Naive thymus-derived CD4-positive, alpha-beta T cell (primary cell): ENCODE measurements at places on chromosomes 2 and 18. TPM values are rescaled to one million over a fixed set of nuclear protein-coding genes. Genes with fewer than 3 reads are reported as not detected.

RAPGEF4 gene
- total RNA-seq = 1.8 TPM

SH3BP4 gene
- 0.41 TPM for total RNA-seq

MBD5 gene
- 54.6 TPM for total RNA-seq

CERKL gene
- total RNA-seq = 0.20 TPM

CEP68 gene
- total RNA-seq = 8.5 and 8.7 TPM in 2 replicates

SCYGR4 gene
- not detected for total RNA-seq

ING5 gene
- total RNA-seq = 86.3 TPM

DNA sequence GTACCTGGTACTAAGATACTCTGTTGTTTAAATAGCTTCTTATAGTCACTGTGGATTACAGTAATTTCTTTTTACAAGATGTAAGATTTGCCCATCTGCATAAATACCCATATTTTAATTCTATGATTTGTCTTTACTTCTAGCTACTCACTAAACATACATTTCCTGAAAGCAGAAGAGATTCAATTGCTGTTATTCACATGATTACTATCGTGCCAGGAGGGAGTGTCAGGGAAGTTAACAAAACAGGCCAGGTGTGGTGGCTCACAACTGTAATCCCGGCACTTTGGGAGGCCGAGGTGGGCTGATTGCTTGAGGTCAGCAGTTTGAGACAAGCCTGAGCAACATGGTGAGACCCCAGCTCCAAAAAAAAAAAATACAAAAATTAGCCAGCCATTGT lies 33.8 kb downstream of the PRKCE start:
- no peak for DNase-seq

GRCh38 chr2:147844697-147845410 lies at the start of gene ACVR2A:
TSS of gene ACVR2A (plus strand) at chr2:147845029. CDS start at chr2:147845153, 124 bp downstream.
- peak; percentile 56 for DNase-seq

DNA sequence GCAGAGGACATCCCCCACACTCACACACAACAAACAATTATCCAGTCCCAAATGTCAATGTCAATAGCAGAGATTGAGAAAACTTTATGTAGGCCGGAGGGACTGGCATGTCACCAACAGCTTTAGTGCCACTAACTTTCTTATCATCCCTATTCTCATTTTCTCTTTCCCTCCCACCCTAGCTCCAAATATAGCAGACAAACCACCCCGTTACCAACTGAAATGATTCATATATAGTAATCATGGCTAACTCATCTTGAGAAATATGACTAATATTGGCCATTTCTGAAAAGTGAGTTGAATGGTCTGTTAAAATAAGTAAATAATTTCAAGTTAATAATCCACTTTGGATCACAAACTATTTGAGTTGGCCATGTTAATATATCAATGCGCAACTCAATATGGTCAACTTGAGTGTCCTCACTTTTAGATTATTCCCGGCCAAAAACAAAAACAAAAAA lies 242.1 kb upstream of the RND3 start:
- DNase-seq = no peak

GRCh38 chr2:42886921-42887320 lies 94.5 kb upstream of the HAAO start:
- no peak for DNase-seq

DNA sequence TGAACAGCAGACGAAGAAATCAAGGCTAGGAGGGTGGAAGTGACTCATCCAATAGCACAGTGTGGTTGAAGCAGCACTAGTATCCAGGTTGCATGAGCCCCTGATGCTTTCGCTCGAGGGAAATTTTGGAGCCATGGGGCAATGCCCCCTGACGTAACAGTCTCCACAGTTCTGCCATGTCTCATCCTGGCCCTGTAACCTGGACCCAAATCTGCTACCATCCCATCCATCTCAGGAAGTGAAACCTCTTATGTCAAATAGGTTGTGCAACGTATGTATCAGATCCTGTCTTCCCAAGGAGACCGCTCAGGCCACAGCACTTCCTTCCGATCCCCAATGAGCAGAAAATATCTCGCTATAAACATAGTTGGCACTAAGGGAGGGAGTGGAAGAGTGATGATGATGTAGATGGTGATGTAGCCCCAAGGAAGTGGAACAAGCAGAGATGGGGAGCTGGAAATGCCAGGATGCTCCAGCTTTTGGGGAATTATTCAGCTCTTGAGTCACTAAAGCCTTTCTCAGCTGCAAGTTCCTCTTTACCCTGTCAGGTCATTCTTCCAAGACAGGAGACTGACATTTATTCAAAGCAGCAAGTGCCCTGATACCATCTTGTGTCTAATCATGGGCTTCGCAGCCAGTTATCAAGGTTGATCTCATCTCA lies 3.0 kb upstream of the IL1B start:
- DNase-seq = no peak

DNA sequence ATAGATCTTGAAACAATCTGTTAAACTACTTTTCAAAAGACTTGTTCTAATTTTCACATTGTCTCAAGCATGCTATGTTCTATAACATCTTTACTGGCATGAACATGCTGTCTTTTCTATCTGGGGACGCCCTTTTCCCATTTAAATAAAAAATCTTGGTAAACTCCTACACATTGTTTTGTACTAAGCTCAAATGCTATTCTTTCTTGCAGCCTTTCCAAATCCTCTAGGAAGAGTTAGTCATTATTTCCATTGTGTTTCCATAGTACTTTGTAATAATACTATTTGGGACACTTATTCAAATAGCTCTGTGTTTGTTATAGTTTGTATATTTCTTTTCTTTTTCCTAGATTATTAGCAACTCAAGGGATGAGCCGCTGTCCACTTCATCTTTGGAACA lies 828.6 kb upstream of the FSHR start:
- DNase-seq = no peak

DNA sequence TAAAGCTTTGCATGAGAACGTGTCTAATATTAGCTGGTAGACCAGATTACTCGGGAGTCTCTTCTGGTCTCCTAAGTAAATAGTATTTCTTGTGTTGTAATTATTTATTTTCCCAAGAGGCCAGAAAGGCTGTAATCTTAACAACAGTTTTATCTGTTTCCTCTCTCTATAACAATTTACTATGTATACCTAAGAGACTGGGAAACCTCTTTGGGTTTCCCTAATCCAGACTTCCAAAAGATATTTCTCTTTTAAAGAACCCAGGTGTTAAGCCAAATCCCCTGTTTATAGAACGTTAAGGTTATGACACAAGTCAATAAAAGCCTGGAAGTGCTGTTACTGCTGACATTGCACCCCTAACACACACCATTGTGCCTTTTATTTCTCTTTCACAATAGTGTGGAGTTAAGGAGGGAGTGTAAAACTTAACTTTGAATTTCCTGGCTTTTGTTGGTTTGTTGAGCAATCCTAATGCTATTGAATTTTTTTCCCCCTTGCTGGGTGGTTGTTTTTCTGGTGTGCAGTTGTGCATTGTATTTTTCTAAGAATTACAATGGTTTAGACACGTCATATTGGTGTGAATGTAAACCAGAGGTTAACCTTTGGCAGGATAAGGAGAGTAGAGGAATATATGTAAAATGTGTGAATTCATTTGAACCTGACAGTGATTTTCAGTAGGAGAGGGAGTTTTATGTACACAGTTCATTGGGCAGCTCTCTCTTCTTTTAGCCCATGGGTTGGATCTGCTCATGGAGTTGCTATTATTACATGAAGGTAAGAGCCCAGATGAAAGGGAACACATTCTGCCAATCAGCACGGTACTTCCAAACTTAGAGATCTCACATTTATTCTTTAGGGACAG lies 192.8 kb downstream of the MTX2 start:
- DNase-seq = no peak

DNA sequence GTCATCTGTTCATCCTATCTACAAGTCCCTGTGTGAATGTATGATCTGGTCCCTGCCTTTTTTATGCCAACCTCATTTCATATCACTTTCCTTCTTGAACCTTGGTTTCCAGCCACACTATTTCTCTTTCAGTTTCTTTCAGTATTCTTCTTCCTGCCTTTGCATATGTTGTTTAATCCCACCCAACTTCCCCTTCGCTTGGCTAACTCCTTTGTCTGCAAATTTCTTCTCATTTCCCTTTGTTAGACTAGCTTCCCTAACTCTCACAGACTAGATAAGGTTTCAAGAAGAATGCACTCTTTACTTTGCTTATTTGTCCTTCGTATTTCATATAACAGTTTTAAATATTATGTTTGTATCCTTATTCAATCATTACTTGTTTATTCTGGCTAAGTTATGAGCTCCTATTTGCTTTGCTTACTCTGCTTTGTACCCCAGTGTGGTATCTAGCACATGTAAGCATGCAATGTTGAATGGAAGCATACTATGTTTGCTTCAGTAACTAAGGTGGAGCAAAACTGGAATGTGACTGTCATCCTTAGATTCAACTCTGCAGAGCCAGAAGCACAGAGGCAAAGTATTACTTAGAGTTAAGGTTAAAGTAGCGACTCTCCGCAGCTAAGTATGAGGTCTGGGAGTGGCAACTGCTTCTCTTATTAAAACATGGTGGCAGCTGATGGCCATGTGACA lies 681.3 kb downstream of the CPS1 start:
- no peak for DNase-seq

GRCh38 chr2:172109256-172109987 lies 6.7 kb upstream of the DLX2 start:
- no peak for DNase-seq

GRCh38 chr2:101617188-101617587 lies 80.3 kb upstream of the MAP4K4 start:
- DNase-seq = no peak

- no peak for DNase-seq
Measured at GRCh38 chr2:39240758-39241157, 3.0 kb downstream of the CDKL4 start.

DNA sequence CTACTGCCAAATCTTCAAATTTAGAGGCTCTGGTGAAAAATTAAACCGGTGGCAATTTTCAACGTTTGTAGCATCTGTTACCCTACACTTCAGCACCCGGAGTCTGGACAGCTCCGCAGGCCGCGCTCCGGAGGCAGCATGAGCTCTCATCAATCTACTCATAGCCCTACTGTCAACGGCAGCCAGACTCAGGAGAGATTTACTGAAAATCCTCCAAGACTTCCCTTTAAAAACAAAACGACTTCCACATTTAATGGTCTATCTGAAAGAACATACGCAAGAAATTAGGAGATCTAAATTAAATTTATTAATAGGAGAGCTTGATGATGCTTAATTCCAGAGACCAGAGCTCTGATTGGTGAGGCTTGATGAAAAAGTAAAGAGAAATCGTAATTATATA lies 970 bp upstream of the ADCYAP1 start:
- peak; percentile 34 for DNase-seq

DNA sequence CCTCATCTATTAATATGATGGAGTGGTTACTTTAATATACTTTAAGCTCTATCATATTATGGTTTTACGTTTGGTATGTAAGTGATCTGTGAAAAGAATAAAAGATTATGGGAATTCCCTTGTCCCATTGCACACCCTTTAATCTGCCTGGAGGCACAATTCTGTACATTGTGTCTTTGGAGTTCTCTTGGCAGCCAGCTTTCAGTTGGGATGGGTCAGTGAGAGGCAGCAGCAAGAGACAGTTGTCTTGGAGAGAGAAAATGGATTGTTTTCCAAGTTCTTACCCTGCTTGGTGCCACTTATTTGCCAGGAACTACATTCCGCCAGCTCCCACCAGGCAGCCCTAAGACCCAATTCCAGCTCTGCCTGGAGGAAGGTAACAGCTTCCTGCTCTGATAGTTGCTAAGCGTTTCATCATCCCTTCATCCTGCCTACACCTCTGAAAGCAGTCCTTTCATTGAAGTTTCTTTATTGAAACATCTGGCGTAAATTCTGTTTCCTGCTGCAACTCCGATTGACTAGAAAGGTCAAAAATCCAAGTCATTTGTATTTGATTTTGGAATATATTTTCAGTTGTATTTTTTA lies 365.2 kb downstream of the AKAIN1 start:
- DNase-seq = no peak

- no peak for DNase-seq
Measured at GRCh38 chr18:24602201-24602600, 141.8 kb downstream of the HRH4 start.

- no peak for DNase-seq
Measured at GRCh38 chr2:70830366-70830765, 5.2 kb downstream of the CD207 start.

DNA sequence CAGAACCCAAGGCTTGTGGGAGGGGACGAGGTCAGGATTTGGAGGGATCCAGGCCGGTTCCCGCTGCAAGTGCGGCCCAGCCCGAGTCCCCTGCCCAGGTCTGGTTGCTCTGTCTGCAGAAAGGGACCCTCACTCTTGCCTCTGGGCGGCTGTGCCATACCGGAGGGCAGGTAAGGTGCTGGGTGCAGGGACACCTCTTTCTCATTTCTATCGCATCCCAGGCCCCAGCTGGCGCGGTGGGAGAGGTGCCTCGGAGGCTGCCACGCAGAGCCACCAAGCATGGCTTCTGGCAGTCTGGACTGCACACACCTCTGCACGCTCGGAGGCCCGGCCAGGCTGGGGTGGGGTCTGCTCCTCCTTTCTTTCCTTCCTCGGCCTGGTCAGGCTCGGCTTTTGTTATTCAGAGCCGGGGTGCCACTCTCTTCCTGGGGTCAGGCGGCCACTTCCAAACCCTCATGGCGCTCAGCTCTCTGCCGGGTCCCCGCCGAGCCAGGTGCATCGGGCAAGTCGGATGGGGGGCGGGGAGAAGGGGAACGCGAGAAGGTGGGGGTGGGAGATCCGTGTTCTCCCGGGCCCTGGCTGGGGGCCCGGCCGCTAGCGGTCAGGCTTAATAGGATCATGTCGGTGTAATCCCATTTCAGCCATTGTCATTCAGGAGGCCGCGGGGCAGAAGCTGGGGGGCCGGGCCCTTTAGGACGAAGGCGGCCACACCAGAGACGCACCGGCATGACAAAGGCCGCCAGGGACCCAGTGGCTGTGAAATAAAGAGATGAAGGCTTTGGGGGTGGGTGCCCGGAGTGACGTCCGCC lies 9.0 kb downstream of the GBX2 start:
- no peak for DNase-seq

GRCh38 chr2:67872481-67872880 lies 190.3 kb downstream of the C1D start:
- DNase-seq = no peak

GRCh38 chr2:38656866-38657480 lies 8.9 kb upstream of the GALM start:
- no peak for DNase-seq

DNA sequence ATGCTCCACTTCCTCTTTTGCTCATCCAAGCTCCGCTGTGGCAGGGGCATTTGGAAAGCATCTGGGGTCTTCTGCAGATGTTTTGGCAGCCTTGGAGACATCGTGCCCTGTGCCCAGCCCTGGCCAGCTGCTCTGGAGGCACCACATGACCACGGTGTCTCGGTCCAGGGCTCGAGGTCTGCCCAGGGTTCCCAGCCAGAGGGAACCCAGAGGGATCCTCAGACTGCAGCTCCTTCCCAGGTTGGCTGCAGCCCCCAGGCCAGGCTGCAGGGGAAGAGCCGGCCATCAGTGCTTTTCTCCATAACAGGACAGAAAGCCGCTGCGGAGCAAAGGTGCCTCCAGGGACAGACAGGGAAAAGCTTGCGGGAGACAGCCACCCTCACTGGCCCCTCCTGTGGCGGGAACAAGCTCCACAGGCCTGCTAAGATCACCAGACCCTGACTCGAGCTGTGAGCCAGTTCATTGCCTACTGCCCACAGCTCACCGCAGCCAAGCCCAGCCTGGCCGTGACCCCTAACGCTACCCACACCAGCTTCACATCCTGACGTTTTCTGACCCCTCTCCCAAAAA lies 74.7 kb downstream of the SMAD7 start:
- no peak for DNase-seq

GRCh38 chr2:18124116-18124835 lies 245.8 kb downstream of the KCNS3 start:
- no peak for DNase-seq

- no peak for DNase-seq
Measured at GRCh38 chr2:853203-853870, 97.3 kb upstream of the SNTG2 start.

GRCh38 chr2:205778356-205778755 lies 96.1 kb downstream of the NRP2 start:
- no peak for DNase-seq
